ENCODE measurements at places on chromosomes 16 and 17.

DNA sequence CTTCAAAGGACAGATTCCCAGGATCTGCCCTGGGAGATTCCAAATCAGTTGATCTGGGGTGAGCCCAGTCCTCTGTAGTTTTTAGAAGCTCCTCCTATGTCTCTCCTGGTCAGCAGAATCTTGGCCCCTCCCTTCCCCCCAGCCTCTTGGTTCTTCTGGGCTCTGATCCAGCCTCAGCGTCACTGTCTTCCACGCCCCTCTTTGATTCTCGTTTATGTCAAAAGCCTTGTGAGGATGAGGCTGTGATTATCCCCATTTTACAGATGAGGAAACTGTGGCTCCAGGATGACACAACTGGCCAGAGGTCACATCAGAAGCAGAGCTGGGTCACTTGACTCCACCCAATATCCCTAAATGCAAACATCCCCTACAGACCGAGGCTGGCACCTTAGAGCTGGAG, 840 bp upstream of the CDH5 start:
- DNase-seq: no peak

- peak; percentile 35 for DNase-seq
Observed at GRCh38 chr17:16342979-16343378, 10.3 kb downstream of the CENPV start.

DNA sequence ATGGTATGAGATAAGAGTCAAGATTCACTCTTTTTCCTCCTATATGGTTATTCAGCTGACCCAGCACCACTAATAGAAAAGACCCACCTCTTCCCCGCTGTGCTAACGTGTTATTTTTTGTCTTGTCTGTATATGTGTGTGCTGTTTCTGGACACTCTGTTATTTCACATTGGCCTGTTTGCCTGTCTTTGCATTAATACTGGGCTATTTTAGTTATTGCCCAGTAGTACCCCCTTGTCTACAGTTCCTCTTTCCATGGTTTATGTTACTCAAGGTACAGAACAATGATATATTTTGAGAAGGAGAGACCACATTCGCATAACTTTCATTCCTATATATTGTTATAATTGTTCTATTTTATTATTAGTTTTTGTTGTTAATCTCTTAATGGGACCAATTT, 74.0 kb upstream of the SIAH1 start:
- DNase-seq: no peak

GRCh38 chr17:1362964-1363363, 37.1 kb downstream of the YWHAE start:
- peak; percentile 41 for DNase-seq

- no peak for DNase-seq
Observed at GRCh38 chr17:15434956-15435355, 32.5 kb downstream of the CDRT4 start.
